ENCODE measurements at places on chromosomes 12 and 14.
A peak's percentile ranks its signal among the peaks of the same experiment; 100 is the strongest.

- no peak for DNase-seq
These were observed 479.1 kb downstream of the ATP23 start for GRCh38 chr12:58420503-58420902.

DNA sequence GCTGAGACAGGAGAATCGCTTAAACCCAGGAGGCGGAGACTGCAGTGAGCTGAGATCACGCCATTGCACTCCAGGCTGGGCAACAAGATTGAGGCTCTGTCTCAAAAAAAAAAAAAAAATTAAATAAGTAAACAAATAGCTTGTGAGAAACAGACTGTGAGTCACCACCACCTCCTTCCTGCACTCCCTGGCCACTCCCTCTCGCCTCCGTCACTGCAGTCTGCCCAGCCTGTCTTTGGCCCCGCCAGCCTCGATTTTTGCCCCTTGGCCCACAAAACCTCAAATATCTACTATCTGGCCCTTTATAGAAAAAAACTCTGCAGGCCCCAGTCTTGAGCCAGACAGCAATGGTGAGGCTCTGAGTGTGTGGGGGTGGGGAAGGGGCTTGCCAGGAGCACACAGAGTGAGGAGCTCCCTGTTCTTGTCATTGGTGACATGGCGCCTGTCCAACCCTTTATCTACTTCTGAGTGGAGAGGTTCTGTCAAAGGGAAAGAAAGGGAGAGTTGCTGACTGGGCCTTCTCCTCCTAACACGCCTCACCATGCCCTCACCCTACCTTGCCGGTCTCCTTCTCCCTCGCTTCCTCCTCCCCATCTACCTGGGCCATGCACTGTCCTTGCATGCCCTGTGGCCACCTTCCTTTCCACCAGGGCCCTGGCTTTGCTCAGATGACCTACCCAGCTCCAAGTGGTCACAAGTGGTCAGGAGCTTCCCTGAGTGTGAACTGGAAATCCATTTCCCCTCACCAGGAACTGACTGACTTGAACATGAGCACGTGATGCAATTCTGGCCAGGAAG, 22.1 kb downstream of the LGMN start:
- DNase-seq, result no peak

DNA sequence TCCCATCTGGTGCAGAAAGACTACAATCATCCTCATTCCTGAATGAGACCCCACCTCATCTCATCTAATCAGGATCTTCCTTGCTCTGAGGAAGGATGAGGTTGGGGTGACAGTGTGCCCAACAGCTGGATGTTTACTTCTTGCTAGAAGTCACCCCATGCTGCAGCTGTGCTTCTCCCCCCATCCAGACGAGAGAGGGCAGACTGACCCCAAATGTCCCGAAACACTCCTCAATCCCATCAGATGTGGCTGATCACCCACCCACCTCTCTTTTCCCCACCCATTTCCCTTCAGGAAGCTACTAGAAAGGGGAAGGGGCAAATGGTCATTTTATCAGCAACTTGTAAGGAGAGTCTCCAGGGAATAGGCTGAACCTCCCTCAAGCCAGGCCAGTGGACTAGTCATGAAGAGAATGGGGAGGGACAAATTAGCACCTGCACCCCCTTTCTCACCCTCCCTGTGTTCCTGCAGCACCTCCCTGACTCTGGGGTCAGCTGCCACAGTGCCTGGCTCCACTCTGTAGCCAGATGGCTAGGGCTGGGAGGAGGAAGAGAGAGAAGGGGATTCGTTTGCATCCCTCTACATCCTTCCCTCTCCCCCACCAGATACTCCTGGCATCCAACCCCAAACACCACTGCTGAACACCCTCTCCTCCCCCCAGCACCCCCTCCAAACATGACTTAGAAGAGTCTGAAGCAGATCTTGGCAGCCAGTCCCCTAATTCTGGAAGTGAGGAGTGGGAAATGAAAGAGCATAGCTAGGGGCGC, 2.8 kb upstream of the BAZ2A start:
- DNase-seq, result no peak

- no peak for DNase-seq
These were observed 54.1 kb downstream of the CDC42BPB start for GRCh38 chr14:103003351-103003615.

DNA sequence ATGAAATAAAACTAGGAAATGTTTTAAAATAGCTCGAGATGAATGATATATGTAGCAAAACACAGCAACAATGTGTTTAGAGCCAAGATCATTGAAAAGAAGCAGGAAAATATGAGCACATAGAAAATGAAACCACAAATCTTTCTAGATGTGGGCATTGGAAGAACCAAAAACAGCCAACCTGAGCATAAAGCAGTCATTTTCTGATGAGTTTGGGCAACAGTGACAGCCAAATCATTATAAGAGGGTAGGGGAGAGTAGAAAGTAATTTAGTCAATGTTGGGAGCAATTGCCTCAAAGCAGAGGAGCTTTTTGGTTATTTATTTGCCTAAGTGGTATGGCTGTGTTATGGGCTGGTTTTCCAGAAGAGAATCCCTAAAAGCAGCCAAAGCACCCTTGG, 8.8 kb upstream of the BICDL1 start:
- DNase-seq, result no peak

GRCh38 chr12:74317078-74317601, 220.5 kb upstream of the ATXN7L3B start:
- DNase-seq, result no peak

- no peak for DNase-seq
These were observed 230.4 kb downstream of the SPTSSA start for GRCh38 chr14:34231626-34232025.

- no peak for DNase-seq
These were observed 36.1 kb upstream of the PIWIL1 start for GRCh38 chr12:130301559-130301958.

GRCh38 chr12:116248433-116248832, 29.1 kb downstream of the MED13L start:
- no peak for DNase-seq

DNA sequence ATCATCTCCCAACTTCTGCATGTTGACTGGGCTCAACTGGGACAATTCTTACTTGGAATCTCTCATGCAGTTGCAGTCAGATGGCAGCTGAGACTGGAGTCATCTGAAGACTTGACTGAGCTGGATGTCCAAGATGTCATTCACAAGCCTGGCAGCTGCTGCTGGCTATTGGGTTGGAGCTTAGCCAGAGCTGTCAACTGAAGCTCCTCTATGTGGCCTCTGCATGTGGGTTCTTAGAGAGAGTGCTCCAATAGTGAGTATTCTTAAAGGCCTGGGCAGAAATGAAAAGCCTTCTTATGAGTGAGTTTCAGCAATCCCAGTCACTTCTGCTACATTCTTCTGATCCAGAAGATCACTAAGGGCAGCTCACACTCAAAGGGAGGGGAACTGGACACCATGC, 440.9 kb downstream of the LRIG3 start:
- DNase-seq, result no peak

DNA sequence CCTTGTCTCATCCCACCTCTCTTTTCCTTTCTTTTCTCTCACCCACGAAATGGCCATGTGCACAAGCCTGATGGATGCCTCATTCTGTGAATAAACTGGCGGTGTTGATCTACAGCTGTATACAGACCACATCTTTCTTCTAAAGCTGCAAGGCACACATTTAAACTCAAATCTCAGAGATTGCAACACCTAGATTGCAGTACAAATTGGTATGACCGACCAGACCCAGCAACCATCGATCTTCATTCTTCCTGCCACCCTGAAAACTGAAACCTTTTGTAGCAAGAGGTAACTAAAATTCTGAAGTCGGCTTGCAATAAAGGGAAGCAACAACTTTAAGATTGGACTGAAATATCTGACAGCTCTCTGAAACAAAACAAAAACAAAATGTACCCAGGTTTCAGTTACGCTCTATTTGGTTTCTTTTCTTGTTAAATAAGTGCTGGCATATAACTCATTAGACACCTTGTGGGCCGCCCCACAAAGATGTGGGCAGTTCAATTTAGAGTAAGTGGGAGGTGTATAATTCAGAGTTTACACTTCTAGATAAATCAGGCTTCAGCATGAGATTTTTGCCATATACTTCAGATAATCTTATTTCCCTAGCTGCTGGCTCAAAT, 390.0 kb upstream of the NOVA1 start:
- DNase-seq, result no peak

- no peak for DNase-seq
These were observed 887.0 kb downstream of the TMTC2 start for GRCh38 chr12:83573671-83574070.

DNA sequence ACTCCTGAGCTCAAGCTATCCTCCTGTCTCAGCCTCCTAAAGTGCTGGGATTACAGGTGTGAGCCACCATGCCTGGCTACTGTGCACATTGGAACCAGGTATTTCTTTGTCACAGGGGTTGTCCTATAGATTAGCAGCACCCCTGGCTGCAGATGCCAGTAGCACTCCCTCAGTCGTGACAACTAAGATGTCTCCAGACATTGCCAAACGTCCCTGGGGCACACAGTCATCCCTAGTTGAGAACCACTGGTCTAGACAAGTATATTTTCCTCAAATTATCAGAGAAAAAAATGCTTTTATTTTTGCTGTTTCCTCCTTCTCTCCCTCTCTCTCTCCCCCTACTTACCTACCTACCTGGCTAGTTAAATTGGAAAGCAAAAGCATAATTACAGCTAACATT, 17.9 kb upstream of the P2RX7 start:
- DNase-seq, result no peak

- DNase-seq, result peak; percentile 28
These were observed 28.5 kb downstream of the FOS start for GRCh38 chr14:75306927-75307699.

- no peak for DNase-seq
These were observed 3.5 kb upstream of the GYS2 start for GRCh38 chr12:21608196-21608595.

- DNase-seq, result no peak
These were observed 180.3 kb upstream of the LRIG3 start for GRCh38 chr12:59100585-59100984.

DNA sequence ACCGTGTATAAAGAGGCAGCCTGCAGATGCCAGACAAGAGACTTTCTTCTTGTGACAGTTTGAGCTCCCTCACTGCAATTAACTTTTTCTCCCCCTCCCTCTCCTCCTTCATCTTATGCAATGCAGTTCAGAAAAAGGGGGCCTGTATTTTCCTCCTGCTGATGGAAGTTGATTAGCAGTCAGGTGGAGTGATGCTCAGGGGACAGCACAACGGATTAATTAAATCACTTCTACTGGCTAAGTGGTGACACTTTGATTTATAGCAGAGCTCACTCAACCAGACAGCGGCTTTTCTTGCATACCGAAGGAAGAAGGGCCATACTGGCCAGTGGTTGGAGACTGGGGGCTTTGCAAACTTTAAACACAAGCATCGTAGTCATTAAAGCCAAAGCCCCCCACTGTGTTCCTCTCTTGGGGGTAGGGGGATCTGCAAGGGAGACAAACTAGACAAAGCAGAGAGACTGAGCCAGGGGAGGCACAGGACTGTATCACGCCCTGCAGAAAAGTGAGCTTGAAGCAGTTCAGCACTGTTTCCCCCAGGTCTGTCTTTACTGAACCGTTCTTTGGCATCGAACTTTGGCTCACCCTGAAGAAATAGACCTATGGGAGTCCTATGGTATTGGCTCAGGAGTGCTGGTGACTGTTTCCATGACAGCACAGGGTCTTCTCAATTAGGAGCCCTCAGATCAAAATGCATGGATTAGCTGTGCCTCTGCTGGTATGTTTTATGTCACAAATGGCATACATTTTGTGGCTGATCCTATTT, 47.7 kb downstream of the SPRING1 start:
- no peak for DNase-seq

DNA sequence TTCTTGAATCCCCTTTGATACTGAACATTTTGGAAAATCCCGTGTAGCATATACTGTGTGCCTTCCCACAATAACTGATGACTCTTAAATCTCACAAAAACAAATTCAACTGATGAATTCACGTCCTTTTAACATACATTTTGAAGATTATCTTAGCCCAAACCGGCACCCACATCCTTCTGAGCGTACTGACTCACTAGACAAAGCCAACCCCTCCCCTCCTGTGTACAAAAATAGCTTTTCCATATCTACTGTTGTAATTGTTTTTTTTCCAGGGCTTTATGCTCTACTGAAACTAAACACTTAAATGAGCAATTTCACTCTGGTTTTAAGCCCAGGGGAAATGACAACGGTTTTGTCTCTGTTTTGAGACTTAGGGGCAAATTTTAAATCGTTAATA, 109.4 kb upstream of the ATF7IP start:
- DNase-seq, result no peak

DNA sequence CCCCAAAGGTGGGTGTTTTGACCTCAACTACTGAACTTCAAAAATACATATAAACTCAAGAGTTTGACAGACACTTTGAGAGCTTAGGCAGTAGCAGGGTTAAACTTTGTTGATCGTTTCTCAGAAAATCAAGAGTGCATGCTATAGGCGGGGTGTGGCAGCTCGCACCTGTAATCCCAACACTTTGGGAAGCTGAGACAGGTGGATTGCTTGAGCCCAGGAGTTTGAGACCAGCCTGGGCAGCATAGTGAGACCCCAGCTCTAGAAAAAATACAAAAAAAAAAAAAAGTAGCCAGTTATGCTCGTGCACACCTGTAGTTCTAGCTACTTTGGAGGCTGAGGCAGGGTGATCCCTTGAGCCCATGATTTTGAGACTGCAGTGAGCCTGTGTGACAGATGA, 12.3 kb downstream of the NANOG start:
- DNase-seq, result no peak

DNA sequence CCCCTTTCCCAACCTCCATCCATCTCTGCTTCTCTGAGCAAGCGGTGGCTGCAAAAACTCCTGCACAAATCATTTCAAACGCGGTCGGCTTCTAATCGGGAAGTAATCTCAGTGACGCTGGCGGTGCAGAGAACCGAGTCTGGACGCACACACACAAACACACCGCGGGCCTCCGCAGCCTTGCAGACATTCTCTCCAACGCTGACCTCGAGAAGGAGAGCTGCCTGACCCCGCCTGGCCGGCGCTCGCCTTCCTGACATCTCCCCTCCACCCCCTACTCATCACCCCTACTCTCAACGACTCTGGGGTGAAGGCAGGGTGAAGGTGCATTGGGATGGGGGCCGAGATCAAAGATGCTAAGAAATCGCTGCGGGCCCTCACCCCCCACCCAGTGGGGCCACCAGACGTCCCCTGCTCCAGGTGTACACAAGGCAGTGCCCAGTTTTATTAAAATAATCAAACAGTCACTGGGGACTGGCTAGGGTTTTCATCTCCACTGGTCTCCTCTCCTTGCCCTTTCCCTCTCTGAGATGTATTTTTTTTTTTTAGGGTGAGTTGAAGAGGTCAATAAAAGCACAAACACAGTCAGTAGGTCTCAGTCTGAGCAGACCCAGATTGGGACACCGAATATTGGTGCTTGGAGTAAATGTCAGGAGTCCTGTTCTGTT, 506 bp upstream of the TBX5 start:
- DNase-seq, result no peak

DNA sequence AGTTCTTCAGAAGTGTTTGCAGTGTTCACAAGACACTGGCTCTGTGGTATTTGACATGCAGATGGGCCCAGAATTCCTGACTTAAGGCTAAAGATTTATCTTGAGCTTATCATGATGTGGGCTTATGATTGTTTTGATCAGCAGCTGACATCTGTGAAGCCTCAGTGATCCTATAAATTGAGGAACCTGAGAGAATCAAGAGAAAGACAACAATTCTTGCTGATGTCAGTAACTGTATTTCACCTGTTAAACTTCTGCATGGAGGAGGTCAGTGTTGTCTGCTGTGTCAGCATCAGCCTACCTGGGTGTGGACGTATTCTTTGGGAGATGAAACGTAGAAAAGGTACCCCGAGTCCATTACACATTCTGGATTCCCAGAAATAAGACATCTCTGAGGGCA, 33.3 kb downstream of the TRAF3 start:
- DNase-seq, result no peak

All from NCI-H1092 (cell line).